ENCODE measurements at places on chromosomes 2 and 18.

DNA sequence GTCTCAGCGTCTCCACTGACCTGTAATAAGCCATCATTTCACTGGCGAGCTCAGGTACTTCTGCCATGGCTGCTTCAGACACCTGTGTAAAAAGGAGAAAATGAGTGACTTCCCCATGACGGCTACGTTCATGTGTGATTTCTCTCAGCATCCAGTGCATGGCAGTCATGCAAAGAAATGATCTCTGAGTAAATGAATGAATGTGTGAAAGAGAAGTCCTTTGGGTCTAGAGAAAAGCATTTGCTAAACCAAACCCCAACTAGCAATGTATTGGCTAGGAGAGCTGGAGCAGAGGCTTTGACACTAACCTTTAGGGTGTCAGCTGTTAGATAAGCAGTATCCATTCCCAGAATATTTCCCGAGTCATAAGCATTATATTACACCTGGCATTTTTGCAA is 417 bp downstream of the IL1B start:
- no peak for DNase-seq

- no peak for DNase-seq
Observed at GRCh38 chr2:134252092-134252750, 1.7 kb upstream of the MGAT5 start.

- DNase-seq, result no peak
Observed at GRCh38 chr18:48142994-48143393, 212.5 kb upstream of the SMAD2 start.

DNA sequence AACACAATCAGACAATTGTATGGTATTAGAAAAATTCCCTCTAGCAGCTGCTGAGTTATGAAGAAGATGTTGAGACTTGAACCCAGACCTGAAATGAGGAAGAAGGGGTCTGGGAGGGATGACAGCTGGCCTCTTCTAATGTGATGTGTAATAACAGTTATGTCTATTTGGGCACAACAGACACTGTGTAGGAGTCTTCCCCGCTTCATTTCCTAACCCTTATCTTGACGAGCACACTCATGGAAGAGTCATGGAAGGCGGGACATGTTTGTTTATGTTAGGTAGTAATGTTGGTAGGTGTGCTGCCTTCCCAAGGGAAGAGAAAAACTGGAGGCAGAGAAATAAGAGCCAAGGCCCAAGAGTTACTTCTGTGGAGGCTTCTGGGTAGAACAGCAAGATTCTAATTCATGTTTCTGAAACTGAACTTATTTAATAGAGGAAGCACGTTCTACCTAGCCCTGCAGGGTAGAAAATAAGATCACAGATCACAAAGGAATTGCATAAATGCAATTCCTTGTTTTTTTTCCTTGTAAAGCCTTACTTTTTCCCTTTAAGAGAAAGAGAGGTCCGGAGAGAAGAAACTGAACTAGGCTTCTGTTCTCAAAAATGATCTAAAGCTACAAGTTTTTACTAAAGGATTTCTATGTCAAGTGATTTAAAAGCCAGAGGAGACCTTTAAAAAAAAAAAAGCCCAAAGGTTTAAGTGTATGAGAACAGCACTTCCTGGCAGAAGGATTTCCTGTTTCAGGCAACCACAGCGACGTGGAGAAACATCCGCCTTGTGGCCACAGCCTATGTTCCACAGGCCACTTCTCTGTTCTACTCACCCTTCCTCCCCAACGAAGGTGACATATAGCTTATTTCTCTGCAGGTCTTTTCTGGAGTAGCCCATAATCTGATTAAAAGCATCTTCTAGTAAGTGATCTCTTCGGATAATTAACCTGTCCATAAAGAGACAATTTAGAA is 68.5 kb upstream of the STK17B start:
- DNase-seq, result no peak

GRCh38 chr2:176137252-176137580 is 7.7 kb downstream of the HOXD8 start:
- DNase-seq, result no peak

GRCh38 chr18:54904581-54904980 is 54.7 kb downstream of the CCDC68 start:
- DNase-seq, result no peak

DNA sequence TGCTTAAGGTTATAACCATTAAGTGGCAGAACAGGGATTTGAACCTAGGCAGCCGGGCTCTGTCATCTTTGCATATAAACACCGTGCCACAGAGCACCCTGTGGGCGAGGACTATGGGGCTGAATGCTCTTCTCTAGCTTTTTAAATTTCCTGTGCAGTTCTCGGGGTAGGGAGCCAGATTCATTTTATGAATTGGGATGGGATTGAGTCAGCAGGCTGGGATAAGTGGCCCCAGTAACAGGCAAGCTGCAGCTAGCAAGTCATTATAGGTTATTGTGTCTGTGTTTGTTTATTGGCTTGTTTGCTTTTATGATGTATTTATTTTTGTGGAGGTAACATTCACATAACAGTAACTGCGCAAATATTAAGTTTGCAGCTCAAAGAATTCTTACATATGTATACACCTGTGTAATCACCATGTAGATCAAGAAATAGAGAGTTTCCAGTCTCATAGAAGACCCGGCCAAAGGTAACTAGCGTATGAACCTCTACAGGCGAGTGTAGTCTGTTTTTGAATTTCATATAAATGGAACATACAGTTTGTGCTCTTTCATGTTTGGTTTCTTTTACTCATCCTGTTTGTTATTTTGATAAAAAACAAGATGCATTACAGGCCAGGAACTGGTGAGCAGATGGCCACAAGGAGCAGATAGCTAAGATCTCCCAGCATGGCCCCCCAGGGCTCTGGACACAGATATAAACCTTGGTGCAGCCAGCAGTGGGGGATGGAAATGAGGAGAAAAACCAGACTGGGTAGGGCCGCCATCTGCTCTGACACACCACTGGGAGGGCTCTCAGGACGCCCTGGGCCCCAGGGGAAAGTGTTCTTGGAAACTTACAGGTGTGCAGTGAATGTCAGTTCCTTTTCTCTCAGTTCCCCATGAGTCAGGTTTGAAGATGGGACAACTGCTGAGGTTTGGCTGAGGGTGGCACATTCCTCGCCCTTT is 49.2 kb upstream of the GPR155 start:
- no peak for DNase-seq

DNA sequence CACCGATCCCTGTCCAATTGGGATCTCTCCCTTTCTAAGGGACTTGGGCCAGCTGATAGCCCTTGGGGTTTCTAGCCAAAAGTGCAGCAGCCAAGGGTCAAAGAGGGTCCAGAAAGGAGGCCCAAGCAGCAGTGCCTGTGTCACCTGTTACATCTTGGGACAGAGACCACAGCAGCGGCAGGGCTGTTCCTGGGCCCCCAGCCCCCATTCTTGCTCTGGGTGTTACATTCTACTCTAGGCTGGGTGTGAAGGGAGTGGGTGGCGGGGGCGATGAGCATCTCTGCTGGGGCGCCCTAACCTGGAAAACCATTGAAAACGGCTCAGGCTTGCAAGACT is 1.2 kb downstream of the PAX3 start:
- DNase-seq, result no peak
